Activated CD8-positive, alpha-beta memory T cell treated with anti-CD3 and anti-CD28 coated beads for 48 hours (primary cell): ENCODE measurements at places on chromosomes 2 and 18.

GRCh38 chr2:230829959-230830358 lies 34.8 kb upstream of the ITM2C start:
- no peak for DNase-seq

- DNase-seq: no peak
Observed at GRCh38 chr2:238346544-238346943, 26.2 kb downstream of the TRAF3IP1 start.

DNA sequence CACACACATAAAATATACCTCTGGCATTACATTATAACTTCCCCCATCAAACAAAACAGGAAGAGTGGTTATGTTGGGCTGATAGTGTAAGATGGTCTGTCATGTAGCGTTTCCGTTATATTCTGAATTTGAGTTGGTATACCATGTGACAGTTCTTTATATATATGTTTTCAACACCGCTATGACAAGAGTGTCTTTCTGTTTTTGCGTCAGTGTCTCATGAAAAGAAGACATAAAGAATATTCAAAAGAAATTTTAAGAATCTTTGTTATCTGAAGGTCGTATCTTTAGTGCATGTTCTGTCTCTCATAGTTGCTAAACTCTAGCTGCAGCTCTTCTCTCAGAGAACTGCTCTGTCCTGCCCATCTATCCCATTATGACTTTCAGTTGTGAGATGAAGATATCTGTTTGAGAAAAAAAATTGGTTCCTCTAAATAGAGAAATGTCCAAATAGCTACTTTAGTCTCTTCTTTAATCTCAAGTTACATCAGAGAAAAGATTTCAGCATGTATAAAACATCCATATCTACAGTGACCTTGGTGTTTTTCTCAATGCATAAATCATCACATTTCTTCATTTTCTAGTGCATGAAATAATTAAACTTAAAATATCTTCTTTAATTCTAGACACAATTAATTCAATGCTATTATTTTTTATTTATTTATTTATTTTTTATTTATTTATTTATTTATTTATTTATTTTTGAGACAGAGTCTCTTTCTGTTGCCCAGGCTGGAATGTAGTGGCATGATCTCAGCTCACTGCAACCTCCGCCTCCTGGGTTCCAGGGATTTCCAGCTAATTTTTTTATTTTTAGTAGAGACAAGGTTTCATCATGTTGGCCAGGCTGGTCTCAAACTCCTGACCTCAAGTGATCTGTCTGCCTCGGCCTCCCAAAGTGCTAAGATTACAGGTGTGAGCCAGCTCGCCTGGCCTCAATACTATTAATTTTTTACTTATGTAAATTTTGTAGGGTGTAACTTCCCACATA lies 24.3 kb upstream of the PSME4 start:
- no peak for DNase-seq

DNA sequence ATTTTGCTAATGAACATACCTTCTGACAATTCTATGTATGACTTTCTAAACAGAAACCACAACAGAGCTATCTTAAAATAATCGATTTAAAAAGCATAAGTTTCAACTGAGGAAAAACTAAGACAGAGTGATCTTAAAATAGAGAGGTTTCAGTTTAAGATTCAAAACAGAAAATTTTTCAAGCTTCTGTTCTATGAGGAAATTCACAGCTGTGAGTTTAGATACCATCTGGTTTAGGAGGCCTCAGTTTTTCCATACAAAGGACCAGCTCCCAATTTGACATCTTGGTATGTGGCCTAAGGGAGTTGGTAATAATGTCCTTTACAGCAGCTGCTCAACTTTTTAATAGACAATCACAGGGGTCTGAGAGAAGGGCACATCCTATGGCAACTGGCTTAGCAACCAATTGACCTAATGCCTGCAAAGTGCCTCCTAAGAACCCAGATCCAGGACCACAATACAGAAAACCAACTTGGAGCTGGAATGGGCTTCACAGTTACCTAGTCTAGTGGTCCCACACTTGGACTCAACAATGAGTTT lies 39.7 kb downstream of the MDH1 start:
- DNase-seq: no peak

DNA sequence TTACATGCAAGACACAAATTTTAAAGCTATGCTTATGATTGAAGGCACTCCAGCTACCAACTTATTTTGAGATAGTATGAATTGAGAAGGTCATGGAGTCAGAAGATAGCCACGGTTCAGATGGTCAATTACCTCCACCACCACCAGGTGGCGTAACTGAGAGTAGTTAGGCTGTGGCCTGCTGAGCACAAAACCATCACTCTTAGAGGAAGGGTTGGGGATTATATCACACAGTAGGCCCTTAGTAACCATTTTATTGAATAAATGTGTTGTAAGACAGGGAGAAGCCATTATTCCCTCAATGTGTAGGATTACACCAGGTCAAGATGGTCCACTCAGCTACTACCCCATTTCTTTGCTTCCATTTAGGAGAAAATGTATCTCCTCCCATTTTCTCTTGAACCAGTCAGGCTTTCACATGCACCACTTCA lies 18.8 kb downstream of the KLHL41 start:
- peak; percentile 28 for DNase-seq

GRCh38 chr2:72548081-72548764 lies 277.6 kb downstream of the EXOC6B start:
- no peak for DNase-seq

DNA sequence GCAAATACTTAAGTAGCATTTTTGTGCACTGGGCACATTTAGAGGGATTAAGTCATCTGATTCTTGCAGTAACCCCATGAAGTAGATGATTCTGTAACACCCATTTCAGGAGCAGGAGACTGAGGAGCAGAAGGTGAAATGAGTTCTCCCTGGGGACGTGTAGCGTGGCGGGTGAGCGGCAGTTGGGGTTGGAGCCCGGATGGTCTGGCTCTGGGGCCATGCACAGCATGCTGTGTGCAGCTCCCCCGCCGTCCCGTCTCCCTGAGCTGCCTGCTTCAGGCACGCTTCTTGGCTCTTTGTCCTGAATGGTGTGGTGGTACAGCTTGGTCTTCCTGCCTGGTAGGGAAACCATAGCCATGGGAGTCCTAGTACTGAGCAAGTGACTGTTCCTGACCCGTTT lies 32.4 kb downstream of the INPP4A start:
- DNase-seq: no peak

DNA sequence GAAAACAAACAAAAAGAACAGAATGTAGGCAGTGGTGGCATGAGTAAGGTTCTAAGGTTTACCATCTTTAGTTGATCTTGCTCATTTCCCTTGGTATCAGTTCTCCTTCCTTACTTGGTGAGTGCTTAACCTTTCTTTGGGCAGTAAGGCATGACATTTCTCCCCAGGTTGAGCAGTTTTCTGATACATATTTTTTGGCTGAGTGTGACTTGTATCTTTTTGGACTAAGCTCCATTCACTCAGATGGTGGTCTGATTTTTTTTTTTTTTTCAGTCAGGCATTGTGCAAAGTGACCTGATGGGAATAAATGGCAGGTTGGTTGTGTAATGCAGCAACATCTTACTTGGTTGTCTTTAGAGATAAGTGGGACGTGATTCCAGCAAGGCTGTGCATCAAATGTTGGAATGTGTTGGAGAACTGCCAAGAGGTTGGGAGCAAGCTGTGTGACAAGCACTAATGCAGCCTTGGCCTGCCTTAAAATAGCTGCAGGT lies 15.1 kb downstream of the SPTBN1 start:
- no peak for DNase-seq

DNA sequence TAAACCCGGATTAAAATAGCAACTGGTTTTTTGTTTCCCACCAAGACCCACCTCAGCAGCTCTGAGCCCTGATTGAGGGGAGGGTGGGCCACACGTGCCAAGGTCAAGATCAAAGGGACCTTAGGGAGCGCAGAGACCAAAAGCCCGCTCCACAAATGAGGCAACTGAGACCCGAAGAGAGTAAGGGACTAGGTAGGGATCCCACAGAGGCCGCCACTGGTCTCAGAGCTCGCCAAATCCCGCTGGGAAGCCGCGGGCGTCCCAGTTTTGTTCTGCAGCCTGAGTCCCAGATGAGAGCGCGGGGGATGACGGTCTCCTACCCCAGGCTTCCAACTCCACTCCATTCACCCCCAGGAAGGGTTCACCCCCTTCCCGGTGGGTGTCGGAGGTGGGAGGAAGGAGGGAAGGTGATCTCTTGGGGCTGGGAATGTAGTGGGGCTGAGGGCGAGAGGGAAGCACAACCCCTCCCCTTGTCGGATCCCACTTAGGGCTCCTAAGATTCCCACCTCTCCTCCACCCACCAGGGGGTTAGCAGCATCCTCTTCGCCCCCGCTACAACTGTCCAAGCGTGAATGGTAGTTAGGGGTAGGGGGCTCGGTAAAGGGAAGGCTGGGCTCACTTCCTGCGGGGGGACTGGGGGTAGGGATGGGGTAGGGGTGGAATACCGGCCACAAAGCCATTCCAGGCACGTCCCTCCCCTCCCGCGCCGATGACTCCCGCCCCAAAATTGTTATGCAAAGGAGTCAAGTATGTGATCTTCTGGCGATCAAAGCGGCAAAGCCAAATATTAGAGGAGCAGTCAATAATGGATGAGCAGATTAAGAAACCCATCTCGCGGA lies 7.3 kb upstream of the EN1 start:
- no peak for DNase-seq

DNA sequence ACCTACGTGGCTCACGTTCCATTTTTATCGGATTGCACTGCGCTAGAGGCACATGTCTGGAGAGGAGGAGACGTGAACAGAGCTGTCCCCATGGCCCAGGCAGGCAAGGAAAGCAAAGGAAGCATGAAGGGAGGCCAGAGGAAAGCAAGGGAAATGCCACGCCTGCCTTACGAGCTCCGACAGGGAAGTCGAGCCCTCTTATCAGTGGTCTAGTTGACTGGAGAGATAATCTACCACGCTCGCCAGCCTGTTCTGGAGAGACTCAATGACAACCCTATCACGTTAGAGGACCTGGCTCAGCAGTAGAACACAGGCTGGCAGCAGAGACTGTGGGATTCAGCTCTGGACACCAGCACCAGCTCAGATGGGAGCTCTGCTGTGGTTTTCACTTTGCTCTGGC lies 202.6 kb upstream of the ID2 start:
- DNase-seq: no peak
